ENCODE measurements at places on chromosomes 11 and 22. TPM values are rescaled to one million over a fixed set of nuclear protein-coding genes. Genes with fewer than 3 reads are reported as not detected.

ENTHD1 gene
- total RNA-seq, result not detected

GRCh38 chr11:59115553-59115952 lies 8.5 kb downstream of the FAM111B start:
- H3K27me3 ChIP-seq, result no peaks in the 10 kb centered on the region
- H3K4me3 ChIP-seq, result no peak overlapping the region
- H3K4me1 ChIP-seq, result no peaks in the 10 kb centered on the region
- peaks cover 77% of the 10 kb centered on the region for H3K36me3 ChIP-seq
- no peak for DNase-seq

DNA sequence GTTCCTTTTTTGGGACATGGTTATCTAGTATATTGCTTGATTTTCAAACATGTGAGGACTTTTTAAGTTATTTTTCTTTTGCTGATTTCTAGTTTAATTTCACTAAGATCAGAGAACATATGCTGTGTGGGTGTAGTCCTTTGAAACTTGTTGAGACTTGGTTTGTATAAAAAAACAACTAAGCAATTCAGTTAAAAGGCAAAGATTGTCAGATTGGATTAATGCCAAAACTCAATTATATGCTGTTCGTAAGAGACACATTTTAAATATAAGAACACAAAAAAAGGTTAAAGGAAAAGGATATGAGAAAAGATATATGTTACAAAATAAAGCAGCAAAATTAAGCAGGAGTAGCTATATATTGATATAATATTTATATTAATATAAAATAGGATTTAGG lies 17.8 kb upstream of the RRM1 start:
- H3K27ac ChIP-seq, result no peak overlapping the region
- DNase-seq, result no peak
- H3K4me1 ChIP-seq, result peaks cover 9% of the 10 kb centered on the region
- H3K36me3 ChIP-seq, result no peaks in the 10 kb centered on the region

CLCF1 gene
- 0.69 TPM for total RNA-seq

DNA sequence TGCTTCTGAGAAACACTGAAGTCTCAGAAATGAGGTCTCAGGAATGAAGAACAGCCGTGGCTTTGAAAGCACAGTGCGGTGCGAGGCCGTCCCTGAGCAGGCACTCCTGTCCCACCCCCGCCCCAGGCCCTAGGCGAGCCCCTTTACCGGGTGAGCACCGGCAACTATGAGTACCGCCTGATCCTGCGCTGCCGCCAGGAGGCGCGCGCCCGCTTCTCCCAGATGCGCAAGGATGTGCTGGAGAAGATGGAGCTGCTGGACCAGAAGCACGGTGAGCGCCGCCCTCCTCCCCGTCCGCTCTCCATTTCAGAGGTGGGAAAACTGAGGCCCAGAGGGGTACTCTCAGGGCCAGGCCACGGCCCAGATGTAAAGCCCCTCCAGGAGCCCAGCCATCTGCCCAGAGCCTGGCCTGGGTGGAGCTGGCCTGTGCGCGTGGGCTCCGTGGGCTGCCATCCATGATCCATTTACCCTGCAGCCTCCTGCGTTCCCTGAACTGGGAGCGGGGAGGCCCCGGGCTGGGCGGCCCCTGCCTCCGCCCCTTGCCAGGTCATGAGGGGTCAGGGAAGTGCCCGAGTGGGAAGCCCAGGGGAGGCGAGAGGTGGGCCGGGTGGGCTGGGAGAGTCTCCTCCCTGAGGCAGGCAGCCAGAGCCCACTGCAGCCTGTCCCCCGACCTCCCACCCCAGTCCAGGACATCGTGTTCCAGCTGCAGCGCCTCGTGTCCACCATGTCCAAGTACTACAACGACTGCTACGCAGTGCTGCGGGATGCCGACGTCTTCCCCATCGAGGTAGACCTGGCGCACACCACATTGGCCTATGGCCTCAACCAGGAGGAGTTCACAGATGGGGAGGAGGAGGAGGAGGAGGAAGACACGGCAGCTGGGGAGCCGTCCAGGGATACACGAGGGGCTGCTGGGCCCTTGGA lies 9.5 kb downstream of the SLC16A8 start:
- H3K4me1 ChIP-seq, result no peaks in the 10 kb centered on the region
- H3K27me3 ChIP-seq, result no peaks in the 10 kb centered on the region
- no peak overlapping the region for H3K4me3 ChIP-seq
- no peaks in the 10 kb centered on the region for H3K36me3 ChIP-seq
- no peak for DNase-seq

All from A673 (cell line).